ENCODE measurements at places on chromosomes 1 and 21. TPM values are rescaled to one million over a fixed set of nuclear protein-coding genes. Genes with fewer than 3 reads are reported as not detected.

CFAP107 gene
- under 0.01 TPM for total RNA-seq

CYYR1 gene
- total RNA-seq, result 0.15 TPM

TEX38 gene
- 0.29 TPM for total RNA-seq

RHCE gene
- total RNA-seq, result 0.15 TPM

SLC37A1 gene
- 2.3 TPM for total RNA-seq

ELAPOR1 gene
- 0.33 TPM for total RNA-seq

GBP6 gene
- 0.15 TPM for total RNA-seq

TCHHL1 gene
- not detected for total RNA-seq

ICOSLG gene
- total RNA-seq, result under 0.01 TPM

SPRR2F gene
- total RNA-seq, result not detected

SELENBP1 gene
- 120 TPM for total RNA-seq

PTGFR gene
- 68.3 TPM for total RNA-seq

ZBTB7B gene
- 11.1 TPM for total RNA-seq

EPHB2 gene
- 47.3 TPM for total RNA-seq

ZNF648 gene
- total RNA-seq, result not detected

DDAH1 gene
- total RNA-seq, result 31.4 TPM

SLC6A9 gene
- total RNA-seq, result 7.4 TPM

RHBDL2 gene
- total RNA-seq, result 0.73 TPM

PSMB4 gene
- 409 TPM for total RNA-seq

DNM3 gene
- 2.0 TPM for total RNA-seq

LIN9 gene
- 7.3 TPM for total RNA-seq

RHOU gene
- 0.99 TPM for total RNA-seq

RBP7 gene
- not detected for total RNA-seq

GUCA2A gene
- not detected for total RNA-seq

Data from smooth muscle cell of trachea (primary cell).